ENCODE measurements at places on chromosomes 3 and 15. TPM values are rescaled to one million over a fixed set of nuclear protein-coding genes. Genes with fewer than 3 reads are reported as not detected.

DNA sequence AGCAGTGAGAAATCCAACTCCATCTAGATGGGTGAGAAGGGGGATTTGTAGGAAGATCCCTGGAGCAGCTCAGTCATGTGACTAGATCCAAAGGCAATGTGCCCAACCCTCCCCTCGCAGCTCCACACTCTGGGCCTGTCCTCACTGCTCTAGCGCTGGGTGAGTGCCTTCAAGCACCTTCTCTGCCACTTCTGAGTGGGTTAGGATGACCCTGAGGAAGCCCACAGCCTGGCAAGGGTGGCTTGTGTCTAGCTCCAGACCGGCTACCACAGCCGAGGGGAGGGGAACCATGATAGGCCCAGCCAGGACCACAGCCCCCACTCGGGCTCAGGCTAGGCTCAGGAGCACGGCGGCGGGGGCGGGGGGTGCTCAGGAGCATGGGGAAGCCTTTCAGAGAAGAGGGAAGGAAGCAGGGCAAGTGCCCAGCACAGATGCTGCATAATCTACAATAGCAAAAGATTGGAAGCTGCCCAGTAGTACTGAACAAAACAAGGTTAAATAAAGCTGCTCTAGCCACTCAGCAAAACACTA, 1.7 kb downstream of the SPATA12 start:
- peaks cover 9% of the 10 kb centered on the region for H3K4me1 ChIP-seq
- no peak overlapping the region for H3K4me3 ChIP-seq
- DNase-seq = no peak
- H3K36me3 ChIP-seq = no peaks in the 10 kb centered on the region
- no peaks in the 10 kb centered on the region for H3K27me3 ChIP-seq

GRCh38 chr3:49161808-49162530, 4.2 kb downstream of the CCDC71 start:
- H3K27ac ChIP-seq = no peak overlapping the region
- no peaks in the 10 kb centered on the region for H3K27me3 ChIP-seq
- DNase-seq = no peak
- no peak overlapping the region for H3K4me3 ChIP-seq
- H3K36me3 ChIP-seq = peaks cover 12% of the 10 kb centered on the region

- H3K27me3 ChIP-seq = no peaks in the 10 kb centered on the region
- H3K4me1 ChIP-seq = no peaks in the 10 kb centered on the region
- no peak for DNase-seq
- no peaks in the 10 kb centered on the region for H3K36me3 ChIP-seq
- H3K4me3 ChIP-seq = no peak overlapping the region
Observed at GRCh38 chr15:47066392-47066791, 650.9 kb upstream of the SEMA6D start.

DNA sequence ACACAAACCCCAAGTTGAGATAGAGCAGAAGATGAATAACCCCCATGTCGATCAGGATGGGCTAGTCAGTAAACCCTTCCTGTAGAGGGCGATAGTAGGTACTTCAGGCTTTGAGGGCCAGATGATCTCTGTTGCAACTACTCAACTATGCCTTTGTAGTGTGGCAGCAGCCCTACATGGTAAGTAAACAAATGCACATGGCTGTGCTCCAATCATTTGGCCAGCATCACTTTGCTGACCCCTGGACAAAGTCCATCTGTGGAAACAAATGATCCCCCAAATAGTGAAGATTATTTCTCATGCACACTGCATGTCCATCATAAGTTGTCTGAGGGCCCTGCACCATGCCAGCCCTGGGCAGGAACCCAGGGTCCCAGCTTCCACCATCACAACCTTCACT, 402.2 kb upstream of the PROK2 start:
- no peak overlapping the region for H3K27ac ChIP-seq
- H3K27me3 ChIP-seq = peaks cover 12% of the 10 kb centered on the region
- no peaks in the 10 kb centered on the region for H3K36me3 ChIP-seq
- DNase-seq = no peak
- H3K4me1 ChIP-seq = no peaks in the 10 kb centered on the region

DNA sequence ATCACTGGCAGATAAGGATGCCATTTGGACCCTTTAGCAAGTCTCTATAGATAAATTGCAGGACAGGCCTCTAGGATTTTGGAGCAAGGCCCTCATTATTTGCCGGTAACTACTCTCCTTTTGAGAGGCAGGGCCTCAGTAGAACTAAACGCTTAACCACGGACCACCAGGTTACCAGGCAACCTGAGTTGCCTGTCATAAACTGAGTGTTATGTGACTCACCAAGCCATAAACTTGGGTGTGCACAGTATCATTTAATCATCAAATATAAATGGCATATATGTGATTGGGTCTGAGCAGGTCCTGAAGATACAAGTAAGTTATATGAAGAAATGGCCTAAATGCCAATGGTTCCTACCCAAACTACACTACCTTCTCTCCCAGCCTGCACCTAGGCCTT, 93.2 kb downstream of the BCHE start:
- no peaks in the 10 kb centered on the region for H3K4me1 ChIP-seq
- no peaks in the 10 kb centered on the region for H3K36me3 ChIP-seq
- no peak overlapping the region for H3K27ac ChIP-seq
- DNase-seq = no peak

GRCh38 chr3:189848395-189849040, 217.3 kb downstream of the TP63 start:
- no peaks in the 10 kb centered on the region for H3K27me3 ChIP-seq
- no peaks in the 10 kb centered on the region for H3K36me3 ChIP-seq
- no peak for DNase-seq
- no peak overlapping the region for H3K4me3 ChIP-seq

DNA sequence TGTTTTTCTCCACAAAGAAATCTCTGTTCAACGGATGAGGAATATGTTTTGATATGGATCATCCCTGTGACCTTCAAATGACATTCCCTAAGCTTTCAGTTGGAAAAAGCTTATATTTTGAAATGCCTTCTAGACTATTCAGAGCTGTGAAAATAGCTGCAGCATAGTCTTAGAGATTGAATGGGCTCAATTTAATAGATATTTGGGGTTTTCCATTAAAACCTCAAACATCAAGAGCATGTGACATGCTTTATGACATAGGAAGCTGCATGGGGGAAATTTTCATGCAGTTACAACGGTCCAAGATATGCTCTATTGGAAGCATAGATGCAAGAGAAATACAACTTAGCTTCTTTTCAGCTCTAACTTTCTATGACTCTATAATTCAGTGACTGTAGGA, 102.8 kb downstream of the LSAMP start:
- no peaks in the 10 kb centered on the region for H3K4me1 ChIP-seq
- H3K4me3 ChIP-seq = no peak overlapping the region
- no peak for DNase-seq
- no peak overlapping the region for H3K27ac ChIP-seq
- no peaks in the 10 kb centered on the region for H3K27me3 ChIP-seq
- no peaks in the 10 kb centered on the region for H3K36me3 ChIP-seq

Gene NDUFB4
- total RNA-seq = 102 TPM

DNA sequence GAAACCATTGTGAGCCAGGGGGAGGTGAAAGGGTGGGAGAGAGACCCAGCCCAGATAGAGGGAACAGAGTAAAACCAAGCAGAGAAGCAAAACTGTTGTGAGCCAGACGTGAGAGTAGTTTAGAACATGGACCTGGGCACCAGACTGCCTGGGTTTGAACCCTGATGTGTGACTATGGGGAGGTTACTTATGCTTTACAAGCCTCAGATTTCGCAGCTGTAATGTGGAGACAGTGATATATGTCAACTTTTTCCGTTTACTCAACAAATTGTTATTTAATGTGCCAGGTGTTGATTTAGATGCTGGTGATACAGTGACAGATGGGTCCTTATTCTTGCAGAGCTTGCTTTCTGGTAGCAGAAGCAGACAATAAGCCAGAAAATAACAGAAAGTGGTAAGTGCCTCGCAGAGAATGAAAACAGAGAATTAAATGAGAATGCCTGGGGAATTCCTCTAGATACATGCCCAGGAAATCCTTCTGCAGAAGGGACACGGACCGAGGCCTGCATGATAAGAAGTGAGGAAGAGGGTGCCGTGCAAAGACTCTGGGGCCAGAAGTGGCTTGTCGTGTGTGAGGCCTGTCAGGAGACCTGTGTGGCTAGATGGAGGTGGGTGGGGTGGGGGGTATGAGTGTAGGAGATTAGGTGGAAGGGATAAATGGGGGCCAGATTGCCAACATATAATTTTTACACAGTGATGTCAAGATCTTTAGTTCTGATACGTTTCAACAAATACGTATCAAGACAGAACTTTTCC, 15.0 kb downstream of the KAT2B start:
- H3K27me3 ChIP-seq = no peaks in the 10 kb centered on the region
- H3K27ac ChIP-seq = no peak overlapping the region
- no peak overlapping the region for H3K4me3 ChIP-seq

DNA sequence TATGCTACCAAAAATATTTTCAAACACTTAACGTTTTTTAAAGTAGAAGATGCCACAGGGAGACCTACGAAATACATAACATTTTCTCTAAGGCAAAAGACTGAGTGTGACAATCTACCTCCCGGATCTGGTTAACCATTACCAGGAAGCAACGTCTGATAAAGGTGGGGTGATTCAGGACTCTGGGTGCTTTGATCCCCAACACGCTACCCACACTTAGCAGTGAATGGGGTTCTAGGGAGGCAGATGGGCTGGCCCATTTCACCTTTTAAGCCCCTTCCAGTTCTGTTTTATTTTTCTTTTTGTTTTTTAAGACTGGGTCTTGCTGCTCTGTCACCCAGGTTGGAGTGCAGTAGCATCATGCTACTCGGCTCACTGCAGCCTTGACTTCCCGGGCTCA, 39.5 kb downstream of the EIF4E3 start:
- peaks cover 14% of the 10 kb centered on the region for H3K36me3 ChIP-seq
- H3K4me3 ChIP-seq = no peak overlapping the region
- DNase-seq = no peak
- peaks cover 13% of the 10 kb centered on the region for H3K4me1 ChIP-seq
- H3K27me3 ChIP-seq = no peaks in the 10 kb centered on the region

Gene DIS3L
- total RNA-seq = 20.5 TPM

Gene CTDSPL
- total RNA-seq = 0.69 TPM

Gene PDCD7
- 41.2 TPM for total RNA-seq

DNA sequence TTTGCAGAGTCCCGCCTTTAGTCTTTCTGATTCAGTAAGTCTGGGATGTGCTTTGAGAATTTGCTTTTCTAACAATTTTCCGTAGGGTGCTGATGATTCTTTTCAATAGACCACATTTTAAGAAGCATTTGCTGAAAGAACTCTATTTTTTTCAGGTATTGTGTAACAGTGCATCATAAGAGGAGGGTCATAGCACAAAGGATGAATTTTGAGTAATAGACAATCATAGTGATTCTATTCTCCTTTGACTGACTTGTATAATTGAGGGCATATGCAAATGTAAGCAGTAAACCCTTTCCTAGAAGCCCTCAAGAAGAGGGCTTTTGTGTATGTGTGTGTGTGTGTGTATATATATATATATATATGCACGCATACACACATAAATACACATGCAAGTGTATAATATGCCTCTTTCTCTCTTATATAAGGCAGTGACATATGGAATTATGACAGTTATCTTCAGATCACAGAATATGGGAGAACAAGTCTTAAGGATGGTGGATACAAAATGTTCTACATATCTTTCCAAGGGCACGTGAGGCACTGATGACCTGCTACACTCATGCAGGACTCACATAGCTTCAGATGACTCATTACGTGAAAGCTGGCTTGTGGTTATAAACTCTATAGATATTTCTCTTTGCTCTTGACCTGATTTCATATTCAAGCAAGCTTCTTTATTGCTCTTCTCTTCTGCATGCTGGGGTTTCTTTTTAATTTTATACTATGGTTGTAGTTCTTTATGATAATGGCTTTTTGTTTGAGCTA, 6.5 kb upstream of the PLSCR1 start:
- H3K27ac ChIP-seq = peak overlapping the region; percentile 82
- no peak for DNase-seq
- H3K36me3 ChIP-seq = no peaks in the 10 kb centered on the region
- H3K27me3 ChIP-seq = no peaks in the 10 kb centered on the region

DNA sequence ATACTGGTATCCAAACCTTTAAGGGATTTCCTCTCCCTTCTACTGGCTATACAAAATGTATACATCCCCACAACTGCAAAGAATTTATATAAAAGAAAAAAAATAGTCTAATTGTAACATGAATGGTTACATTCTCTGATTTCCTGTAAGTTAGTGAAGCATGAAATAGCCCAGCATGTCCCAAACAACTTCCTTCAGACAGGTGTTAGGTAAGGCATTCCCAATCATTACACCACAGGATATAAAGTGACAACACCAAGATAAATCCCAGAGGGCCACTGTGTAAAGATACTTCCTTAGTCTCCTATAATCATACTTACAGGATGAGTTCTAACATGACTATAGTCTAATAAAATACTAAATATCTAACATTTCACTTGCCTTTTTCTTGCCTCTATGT, 7.6 kb downstream of the CMTM6 start:
- H3K27ac ChIP-seq = peak overlapping the region; percentile 31
- peaks cover 6% of the 10 kb centered on the region for H3K36me3 ChIP-seq
- peaks cover 21% of the 10 kb centered on the region for H3K4me1 ChIP-seq
- no peak overlapping the region for H3K4me3 ChIP-seq
- DNase-seq = no peak

Gene GOLGA6L7
- total RNA-seq = not detected

Gene IL5RA
- 5.0 TPM for total RNA-seq

DNA sequence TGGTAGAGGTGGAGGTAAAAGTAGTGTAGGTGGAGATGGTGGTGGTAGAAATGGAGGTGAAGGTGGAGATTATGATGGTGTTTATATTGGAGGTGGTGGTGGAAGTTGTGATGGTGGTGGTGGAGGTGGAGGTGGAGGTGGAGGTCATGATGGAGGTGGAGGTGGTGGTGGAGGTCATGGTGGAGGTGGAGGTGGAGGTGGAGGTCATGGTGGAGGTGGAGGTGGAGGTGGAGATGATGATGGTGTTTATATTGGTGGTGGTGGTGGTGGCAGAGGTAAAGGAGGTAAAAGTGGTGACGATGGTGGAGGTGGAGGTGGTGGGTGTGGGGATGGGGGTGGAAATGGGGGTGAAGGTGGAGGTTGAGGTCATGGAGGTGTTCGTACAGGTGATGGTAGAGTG, 107.8 kb downstream of the ASB7 start:
- H3K36me3 ChIP-seq = peaks cover 18% of the 10 kb centered on the region
- no peak overlapping the region for H3K27ac ChIP-seq
- DNase-seq = no peak
- peaks cover 11% of the 10 kb centered on the region for H3K27me3 ChIP-seq
- H3K4me3 ChIP-seq = no peak overlapping the region
- H3K4me1 ChIP-seq = no peaks in the 10 kb centered on the region

DNA sequence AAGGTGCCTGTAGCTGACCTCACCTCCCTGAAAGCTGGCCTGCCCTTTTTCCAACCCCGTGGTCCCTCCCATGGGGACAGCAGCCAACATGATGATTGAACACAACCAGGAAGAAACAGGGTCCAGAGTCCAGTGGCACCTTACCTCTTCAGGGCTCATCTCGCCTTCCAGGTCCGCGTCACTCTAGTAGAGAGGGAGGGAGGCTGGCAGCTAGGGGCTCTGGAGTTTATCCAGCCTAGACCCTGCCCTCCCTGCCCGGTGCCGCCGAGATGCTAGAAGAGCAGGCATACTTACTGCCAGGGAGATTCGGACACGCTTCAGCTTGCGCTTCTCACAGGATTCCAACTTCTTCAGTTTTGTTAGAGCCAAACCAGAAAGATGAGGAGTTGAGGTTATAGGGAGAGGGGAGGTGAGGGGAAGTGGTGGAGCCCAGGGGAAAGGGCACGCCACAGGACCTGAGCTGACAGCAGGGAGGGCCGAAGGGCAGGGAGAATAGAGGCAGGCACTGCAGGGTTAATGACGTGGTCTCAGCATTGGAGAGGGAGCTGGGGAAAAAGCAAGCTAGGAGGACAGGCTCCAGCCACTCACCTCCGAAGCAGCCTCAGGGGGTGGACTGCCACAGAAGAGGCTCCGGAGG, 9.1 kb downstream of the CLCN2 start:
- H3K4me1 ChIP-seq = peaks cover 12% of the 10 kb centered on the region
- H3K4me3 ChIP-seq = no peak overlapping the region
- no peak for DNase-seq
- H3K27me3 ChIP-seq = no peaks in the 10 kb centered on the region
- no peaks in the 10 kb centered on the region for H3K36me3 ChIP-seq

Gene ALDH1A2
- not detected for total RNA-seq

All from natural killer cell treated with Interleukin-12 subunit alpha and Interleukin-12 subunit beta and Interleukin-15 and Interleukin-18, amount 100 ng/mL, for 72 hours (primary cell).